ENCODE measurements at places on chromosomes 5 and 9.

GRCh38 chr5:79642210-79642609, 30.0 kb downstream of the TENT2 start:
- DNase-seq, result no peak
- no peak overlapping the region for H3K27ac ChIP-seq
- H3K36me3 ChIP-seq, result peaks cover 18% of the 10 kb centered on the region

DNA sequence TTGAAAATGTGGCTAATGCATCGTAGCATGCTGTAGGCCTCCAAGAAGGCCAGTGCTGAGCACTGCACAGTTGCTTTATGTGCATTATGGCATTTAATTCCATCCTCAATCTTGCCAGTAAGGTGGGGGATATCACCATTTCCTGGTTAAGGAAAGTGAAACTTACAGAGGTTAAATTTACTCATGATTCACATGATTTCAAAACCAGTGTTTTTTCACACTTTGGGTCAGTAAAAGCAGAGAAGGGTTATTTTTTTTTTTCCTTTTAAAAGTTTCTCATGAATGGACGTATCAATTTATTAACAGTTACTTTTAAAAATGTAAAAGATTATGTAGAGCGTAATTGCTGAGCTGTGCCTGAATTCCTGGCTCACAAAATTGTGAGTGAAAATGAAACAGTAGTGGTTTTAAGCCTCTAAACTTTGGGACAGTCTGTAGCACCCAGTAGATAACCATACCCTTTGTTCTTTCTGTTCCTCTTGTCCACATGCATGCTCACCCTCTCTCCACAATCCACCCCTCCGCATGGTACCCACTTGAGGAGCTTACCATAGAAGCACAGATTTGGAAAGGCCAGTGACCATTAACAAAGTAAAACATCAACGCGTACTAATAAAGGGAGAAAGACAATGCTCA, 21.2 kb downstream of the MAST4 start:
- H3K4me1 ChIP-seq, result peaks cover 59% of the 10 kb centered on the region
- H3K4me3 ChIP-seq, result no peak overlapping the region
- no peaks in the 10 kb centered on the region for H3K36me3 ChIP-seq
- no peak for DNase-seq
- peak overlapping the region; percentile 16 for H3K27ac ChIP-seq

- H3K36me3 ChIP-seq, result peaks cover 3% of the 10 kb centered on the region
- no peaks in the 10 kb centered on the region for H3K27me3 ChIP-seq
- no peak for DNase-seq
- no peak overlapping the region for H3K4me3 ChIP-seq
- peaks cover 39% of the 10 kb centered on the region for H3K4me1 ChIP-seq
Observed at GRCh38 chr9:109110329-109111021, 9.3 kb downstream of the TMEM245 start.

DNA sequence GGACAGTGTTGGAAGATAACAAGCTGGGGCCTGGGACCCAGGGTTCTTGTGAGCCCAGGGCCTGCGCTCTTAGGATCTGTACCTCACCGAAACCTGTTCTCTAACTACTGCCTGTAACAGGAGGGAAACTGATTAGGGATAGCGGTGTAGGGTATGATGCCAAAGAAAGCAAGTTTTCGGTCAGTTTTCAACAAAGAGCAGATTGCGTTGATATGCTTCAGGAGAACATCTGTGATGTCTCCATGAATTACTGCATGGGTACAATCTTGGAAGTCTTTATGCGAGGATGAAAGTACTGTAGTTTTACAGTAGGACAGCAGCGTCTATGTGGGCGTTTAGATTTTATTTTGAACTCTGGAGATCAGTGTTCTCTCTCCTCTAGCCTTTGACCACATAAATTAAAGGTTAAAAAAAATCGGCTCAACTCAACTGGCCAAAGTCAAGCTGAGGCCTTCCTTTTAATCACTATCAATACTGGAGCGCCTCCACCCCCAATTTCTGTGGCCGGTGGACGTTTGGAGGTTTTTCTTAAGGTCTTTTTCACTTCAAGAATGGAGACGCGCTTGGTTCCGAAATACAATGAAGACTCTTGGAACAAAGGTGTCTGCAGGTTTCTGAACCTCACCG, 3.0 kb downstream of the NFIL3 start:
- no peak for DNase-seq
- peak overlapping the region; percentile 92 for H3K27ac ChIP-seq
- no peaks in the 10 kb centered on the region for H3K36me3 ChIP-seq
- peak overlapping the region; percentile 46 for H3K4me3 ChIP-seq
- peaks cover 32% of the 10 kb centered on the region for H3K4me1 ChIP-seq

DNA sequence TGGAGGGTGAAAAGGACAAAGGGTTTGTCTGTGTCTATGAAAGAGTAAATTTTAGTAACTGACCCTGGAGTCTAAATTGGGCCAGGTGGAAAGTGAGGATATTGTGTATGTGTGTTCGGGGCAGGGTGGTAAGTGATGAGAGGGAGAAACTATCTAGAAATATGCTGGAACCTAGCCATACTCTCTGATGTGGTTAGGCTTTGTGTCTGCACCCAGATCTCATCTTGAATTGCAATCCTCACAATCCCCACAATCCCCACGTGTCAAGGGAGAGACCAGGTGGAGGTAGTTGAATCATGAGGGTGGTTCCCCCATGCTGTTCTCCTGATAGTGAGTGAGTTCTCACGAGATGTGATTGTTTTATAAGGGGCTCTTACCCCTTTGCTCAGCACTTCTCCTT, 60.6 kb downstream of the COMMD10 start:
- H3K27me3 ChIP-seq, result no peaks in the 10 kb centered on the region
- H3K4me1 ChIP-seq, result peaks cover 4% of the 10 kb centered on the region
- H3K36me3 ChIP-seq, result no peaks in the 10 kb centered on the region

DNA sequence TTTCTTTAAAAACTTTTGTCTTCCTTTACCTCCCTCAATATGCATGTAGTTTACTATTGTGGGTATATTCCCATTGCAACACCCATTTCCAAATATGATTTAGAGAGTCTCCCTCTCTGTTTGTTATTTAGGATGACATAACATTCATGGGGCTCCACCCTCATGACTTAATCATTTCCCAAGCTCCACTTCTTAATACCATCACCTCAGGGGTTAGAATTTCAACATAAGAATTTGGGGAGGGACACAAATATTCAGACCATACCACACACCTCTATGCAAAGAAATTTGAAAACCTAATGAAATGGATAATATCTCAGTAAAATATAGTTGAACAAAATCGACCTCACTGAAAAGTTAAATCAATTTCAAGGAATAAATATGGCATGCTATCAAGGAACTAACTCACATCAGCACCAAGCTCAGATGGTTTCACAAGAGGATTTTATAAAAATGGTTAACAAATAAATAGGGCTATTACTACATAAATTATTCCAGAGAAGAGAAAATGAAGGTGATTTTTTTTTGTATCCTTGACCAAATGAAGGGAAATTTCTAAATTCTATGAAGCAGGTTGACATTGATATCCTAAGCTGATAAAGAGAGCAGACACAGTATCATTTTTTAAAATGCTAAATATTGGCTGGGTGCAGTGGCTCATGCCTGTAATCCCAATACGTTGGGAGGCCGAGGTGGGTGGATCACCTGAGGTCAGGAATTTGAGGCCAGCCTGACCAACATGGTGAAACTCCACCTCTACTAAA, 20.2 kb upstream of the UBTD2 start:
- DNase-seq, result no peak
- no peaks in the 10 kb centered on the region for H3K4me1 ChIP-seq
- H3K4me3 ChIP-seq, result no peak overlapping the region
- H3K27me3 ChIP-seq, result no peaks in the 10 kb centered on the region
- H3K27ac ChIP-seq, result no peak overlapping the region

DNA sequence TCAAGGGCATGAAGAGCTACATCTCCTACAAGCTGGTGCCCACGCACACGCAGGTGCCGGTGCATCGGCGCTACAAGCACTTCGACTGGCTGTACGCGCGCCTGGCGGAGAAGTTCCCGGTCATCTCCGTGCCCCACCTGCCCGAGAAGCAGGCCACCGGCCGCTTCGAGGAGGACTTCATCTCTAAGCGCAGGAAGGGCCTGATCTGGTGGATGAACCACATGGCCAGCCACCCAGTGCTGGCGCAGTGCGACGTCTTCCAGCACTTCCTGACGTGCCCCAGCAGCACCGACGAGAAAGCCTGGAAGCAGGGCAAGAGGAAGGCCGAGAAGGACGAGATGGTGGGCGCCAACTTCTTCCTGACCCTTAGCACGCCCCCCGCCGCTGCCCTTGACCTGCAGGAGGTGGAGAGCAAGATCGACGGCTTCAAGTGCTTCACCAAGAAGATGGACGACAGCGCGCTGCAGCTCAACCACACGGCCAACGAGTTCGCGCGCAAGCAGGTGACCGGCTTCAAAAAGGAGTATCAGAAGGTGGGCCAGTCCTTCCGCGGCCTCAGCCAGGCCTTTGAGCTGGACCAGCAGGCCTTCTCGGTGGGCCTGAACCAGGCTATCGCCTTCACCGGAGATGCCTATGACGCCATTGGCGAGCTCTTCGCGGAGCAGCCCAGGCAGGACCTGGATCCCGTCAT, 1.4 kb downstream of the SNX18 start:
- peak overlapping the region; percentile 99 for H3K4me3 ChIP-seq
- DNase-seq, result peak; percentile 64
- H3K27me3 ChIP-seq, result no peaks in the 10 kb centered on the region
- H3K4me1 ChIP-seq, result peaks cover 52% of the 10 kb centered on the region
- H3K36me3 ChIP-seq, result peaks cover 6% of the 10 kb centered on the region

DNA sequence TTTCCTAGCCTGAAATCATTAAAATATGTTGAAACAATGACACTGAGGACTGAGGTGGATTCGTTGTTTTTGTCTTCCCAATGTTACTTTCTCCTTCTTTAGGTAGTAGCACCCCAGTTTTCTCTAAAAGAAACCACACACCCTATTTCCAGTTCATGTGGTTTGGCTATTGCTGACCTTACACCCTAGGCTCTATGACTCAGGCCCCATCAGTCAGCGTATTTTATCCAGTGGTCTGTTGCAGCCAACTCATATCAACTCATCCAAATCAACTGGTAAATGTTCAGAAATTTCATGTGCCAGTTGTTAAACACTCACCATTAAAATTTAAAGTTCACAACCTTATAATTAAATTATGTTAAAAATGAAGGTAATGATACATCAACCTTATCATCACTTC, 44.6 kb upstream of the NFIB start:
- no peak overlapping the region for H3K27ac ChIP-seq
- H3K4me3 ChIP-seq, result no peak overlapping the region
- peaks cover 7% of the 10 kb centered on the region for H3K36me3 ChIP-seq
- no peaks in the 10 kb centered on the region for H3K27me3 ChIP-seq
- H3K4me1 ChIP-seq, result peaks cover 5% of the 10 kb centered on the region
- DNase-seq, result no peak

DNA sequence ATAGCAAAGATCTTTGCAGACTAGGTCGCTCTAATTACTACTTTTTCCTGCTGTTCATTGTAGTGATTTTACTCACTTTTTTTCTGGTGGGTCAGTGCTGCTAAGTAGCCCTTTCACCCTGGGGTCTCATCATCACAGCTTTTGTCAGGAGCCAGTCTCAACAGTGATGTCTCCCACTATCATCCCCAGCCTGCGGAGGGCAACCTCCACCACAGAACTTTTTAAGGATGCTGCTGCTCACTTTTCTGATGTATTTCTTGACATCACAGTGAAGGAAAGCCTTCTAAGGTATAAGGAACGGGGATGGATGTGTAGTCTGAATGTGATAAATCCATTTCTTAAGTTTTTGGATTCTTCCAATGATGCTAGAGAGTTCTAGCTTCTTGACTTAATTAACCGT, 242.5 kb upstream of the RIOK2 start:
- H3K36me3 ChIP-seq, result no peaks in the 10 kb centered on the region
- H3K4me3 ChIP-seq, result no peak overlapping the region
- DNase-seq, result no peak
- H3K27ac ChIP-seq, result no peak overlapping the region

DNA sequence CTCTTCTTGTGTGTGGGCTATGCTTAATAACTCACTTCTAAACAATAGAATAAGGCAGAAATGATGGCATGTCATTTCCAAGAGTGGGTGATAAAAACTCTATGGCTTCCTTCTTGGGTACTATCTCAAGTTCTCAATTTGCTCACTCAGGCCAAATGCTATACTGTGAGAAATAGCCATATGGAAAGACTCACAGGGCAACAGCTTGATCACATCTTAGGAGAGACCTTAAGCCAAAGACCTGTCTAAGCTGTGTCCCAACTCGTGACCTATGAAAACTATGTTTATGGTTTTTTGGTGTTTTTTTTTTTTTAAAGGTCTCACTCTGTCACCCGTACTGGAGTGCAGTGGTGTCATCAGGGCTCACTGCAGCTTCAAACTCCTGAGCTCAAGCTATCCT, 2.1 kb upstream of the UIMC1 start:
- DNase-seq, result no peak
- no peaks in the 10 kb centered on the region for H3K27me3 ChIP-seq
- H3K4me3 ChIP-seq, result no peak overlapping the region
- H3K27ac ChIP-seq, result no peak overlapping the region

GRCh38 chr5:38466424-38467189, 89.8 kb downstream of the LIFR start:
- peaks cover 46% of the 10 kb centered on the region for H3K27me3 ChIP-seq
- no peak overlapping the region for H3K4me3 ChIP-seq
- peaks cover 72% of the 10 kb centered on the region for H3K4me1 ChIP-seq
- DNase-seq, result peak; percentile 83
- H3K36me3 ChIP-seq, result no peaks in the 10 kb centered on the region

DNA sequence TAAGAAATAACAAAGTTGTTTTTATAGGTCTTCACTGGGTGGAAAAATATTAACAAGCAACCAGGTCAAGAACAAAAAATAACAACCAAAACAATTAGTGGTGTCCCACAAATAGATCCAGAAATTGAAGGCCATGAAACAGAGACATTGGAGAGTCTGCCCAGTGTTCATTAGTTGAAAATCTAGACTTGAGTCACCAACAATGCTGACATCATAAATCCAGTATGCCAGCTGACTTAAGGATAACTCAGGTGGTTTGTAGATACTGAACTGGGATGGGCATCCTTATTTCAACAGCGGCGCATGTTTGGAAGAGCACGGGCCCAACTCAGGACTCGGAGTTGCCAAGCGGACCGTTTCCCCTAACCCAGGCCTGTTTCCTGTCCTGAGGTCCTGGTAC, 80.7 kb upstream of the TNFAIP8 start:
- no peak overlapping the region for H3K4me3 ChIP-seq
- no peaks in the 10 kb centered on the region for H3K27me3 ChIP-seq
- DNase-seq, result no peak
- no peaks in the 10 kb centered on the region for H3K36me3 ChIP-seq
- H3K4me1 ChIP-seq, result peaks cover 3% of the 10 kb centered on the region
- H3K27ac ChIP-seq, result no peak overlapping the region

DNA sequence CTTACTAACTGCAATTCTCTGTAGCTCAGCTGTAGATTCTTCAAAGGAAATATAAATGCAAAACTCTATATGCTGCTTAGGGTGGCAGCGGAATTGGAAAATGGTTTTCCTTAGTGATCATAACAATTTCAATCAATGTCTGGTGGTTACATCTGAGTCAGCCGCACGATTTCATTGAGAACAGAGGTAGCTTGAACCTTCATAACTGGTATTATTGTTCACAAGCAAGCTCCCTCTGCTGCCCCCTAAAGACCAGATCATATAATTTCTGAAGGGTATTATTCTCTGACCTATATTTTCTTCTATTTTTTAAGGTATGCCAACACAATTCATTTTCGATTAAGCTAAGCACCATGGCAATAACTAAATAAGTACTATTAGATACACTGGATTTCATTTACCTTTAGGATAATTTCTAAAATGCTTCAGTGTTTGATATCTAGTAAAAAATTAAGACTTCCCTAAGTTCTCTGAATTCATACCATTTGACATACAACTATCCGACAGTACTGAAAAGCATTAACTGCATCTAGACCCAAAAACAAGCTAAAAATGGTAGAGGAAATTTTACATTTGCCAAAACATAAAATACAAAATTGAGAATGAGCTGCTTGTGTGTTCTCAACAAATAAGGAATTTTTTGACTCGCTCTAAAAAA, 181.1 kb upstream of the SPEF2 start:
- H3K27ac ChIP-seq, result no peak overlapping the region
- no peak for DNase-seq
- H3K36me3 ChIP-seq, result no peaks in the 10 kb centered on the region
- no peaks in the 10 kb centered on the region for H3K27me3 ChIP-seq

All from heart left ventricle (tissue), 16 donors.